Stimulated activated naive B cell treated with anti-CD40 and anti-IgM and Interleukin-4, amounts not matched to agents 10 μg/mL and 1 μg/mL and 100 μg/mL, for 72 hours (primary cell): ENCODE measurements at places on chromosomes 3 and 15.

DNA sequence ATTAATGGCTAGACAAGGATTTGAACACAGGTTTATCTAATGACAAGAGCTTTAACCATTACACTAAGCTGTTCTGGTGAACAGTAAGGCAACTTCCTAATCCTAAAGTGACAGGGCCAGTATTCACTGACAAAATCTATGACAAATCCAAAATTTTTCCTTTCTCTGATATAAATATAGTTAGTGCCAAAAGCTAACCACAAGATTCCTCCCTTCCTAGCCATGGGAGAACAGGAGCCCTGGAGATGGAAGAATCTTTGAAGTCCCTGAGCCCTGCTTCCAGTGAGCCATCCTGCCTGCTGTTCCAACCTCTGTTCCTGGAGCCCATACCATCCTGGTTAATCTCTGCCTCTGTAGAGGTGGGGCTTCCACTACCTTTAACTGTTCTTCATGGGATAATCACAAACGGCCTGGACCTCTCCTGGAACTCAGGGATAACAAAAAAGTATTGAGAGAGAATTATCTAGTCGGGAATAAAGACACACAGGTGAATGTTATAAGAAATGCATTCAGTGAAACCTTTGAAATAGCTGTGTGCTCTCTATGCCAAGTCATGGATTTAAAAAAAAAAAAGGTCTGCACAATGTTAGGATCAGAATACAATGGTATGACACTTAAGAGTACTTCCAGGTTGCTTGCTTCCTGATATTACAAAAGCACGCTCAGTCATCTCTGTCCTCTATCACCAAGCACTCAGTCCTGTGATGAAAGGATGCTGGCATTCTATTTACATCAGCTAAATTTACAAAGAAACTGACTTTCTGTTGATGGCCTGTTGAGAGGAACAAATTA lies 235.8 kb downstream of the SUCLG2 start:
- peaks cover 3% of the 10 kb centered on the region for H3K4me1 ChIP-seq
- no peak overlapping the region for H3K27ac ChIP-seq
- H3K27me3 ChIP-seq: no peaks in the 10 kb centered on the region
- no peak for DNase-seq
- H3K36me3 ChIP-seq: peaks cover 54% of the 10 kb centered on the region

GRCh38 chr15:67321352-67321751 lies 66.8 kb downstream of the IQCH start:
- H3K27ac ChIP-seq: no peak overlapping the region
- H3K4me1 ChIP-seq: peaks cover 5% of the 10 kb centered on the region
- DNase-seq: no peak
- H3K4me3 ChIP-seq: no peak overlapping the region

DNA sequence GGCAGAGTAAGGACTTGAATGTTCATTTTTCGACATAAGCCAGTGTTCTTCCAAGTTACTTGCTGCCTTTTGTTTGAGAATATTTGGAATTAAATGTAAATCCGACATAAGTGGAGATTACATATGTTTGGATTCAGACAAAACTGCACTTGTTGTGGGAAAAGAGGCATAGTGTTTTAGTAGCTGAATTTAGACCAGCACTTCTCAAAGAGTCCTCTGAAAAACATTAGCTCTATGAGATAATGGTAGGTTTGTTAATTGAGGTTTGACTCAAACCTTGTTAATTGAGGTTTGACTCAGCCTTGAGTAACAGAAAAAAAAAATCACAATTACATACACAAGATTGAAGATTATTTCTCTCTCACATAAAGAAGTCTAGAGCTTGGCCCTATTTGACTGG lies 132.5 kb downstream of the NSUN3 start:
- no peaks in the 10 kb centered on the region for H3K36me3 ChIP-seq
- H3K4me1 ChIP-seq: no peaks in the 10 kb centered on the region
- H3K27ac ChIP-seq: no peak overlapping the region
- no peak overlapping the region for H3K4me3 ChIP-seq

GRCh38 chr3:76768912-76769311 lies 271.0 kb upstream of the ROBO2 start:
- H3K4me3 ChIP-seq: no peak overlapping the region
- no peak overlapping the region for H3K27ac ChIP-seq
- H3K36me3 ChIP-seq: no peaks in the 10 kb centered on the region
- H3K4me1 ChIP-seq: no peaks in the 10 kb centered on the region
- DNase-seq: no peak

GRCh38 chr15:63945007-63945788 lies 101.1 kb downstream of the DAPK2 start:
- H3K27ac ChIP-seq: peak overlapping the region; percentile 37
- peak; percentile 33 for DNase-seq
- H3K4me3 ChIP-seq: no peak overlapping the region
- H3K4me1 ChIP-seq: peaks cover 38% of the 10 kb centered on the region
- H3K27me3 ChIP-seq: no peaks in the 10 kb centered on the region

DNA sequence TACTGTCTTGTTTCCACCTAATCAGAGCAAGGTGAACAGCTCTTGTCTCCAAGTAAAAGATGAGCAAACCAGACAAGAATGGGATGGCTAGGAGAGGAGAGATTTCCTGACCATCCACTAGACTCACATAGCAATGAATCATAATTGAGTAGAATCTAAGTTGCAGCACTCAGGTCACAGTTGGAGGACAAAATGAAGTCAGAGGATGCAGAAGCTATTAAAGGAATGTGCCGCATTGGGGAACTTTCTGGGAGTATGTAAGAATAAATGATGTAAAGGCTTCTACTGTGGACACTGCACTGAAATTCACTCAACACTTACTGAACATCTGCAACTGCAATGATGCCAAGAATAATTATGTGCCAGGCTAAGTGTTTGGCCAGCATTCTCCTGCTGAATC lies 217.4 kb upstream of the WNT5A start:
- H3K27ac ChIP-seq: no peak overlapping the region
- DNase-seq: no peak
- H3K4me3 ChIP-seq: no peak overlapping the region
- H3K4me1 ChIP-seq: no peaks in the 10 kb centered on the region
- H3K27me3 ChIP-seq: no peaks in the 10 kb centered on the region

- H3K4me1 ChIP-seq: no peaks in the 10 kb centered on the region
- DNase-seq: no peak
- H3K4me3 ChIP-seq: no peak overlapping the region
- H3K27ac ChIP-seq: no peak overlapping the region
- H3K36me3 ChIP-seq: no peaks in the 10 kb centered on the region
Observed at GRCh38 chr15:79682851-79683288, 213.9 kb downstream of the MTHFS start.
